Activated T-cell treated with anti-CD3 and anti-CD28 coated beads, Interleukin-2, amount 50 U/mL, for 72 hours (primary cell): ENCODE measurements at places on chromosomes 7 and 10. TPM values are rescaled to one million over a fixed set of nuclear protein-coding genes. Genes with fewer than 3 reads are reported as not detected.

Gene WDFY4
- total RNA-seq = 0.58 TPM

Gene NEBL
- total RNA-seq = 0.09 TPM

Gene MOGAT3
- not detected for total RNA-seq

Gene VWA2
- total RNA-seq = not detected

Gene SFTPD
- total RNA-seq = not detected

Gene NXPH1
- not detected for total RNA-seq

Gene ACSL5
- total RNA-seq = 54.5 TPM

Gene AKR1C4
- total RNA-seq = not detected

Gene PRKG1
- total RNA-seq = not detected

GRCh38 chr10:71815515-71816130 lies 35.4 kb downstream of the PSAP start:
- DNase-seq = no peak

DNA sequence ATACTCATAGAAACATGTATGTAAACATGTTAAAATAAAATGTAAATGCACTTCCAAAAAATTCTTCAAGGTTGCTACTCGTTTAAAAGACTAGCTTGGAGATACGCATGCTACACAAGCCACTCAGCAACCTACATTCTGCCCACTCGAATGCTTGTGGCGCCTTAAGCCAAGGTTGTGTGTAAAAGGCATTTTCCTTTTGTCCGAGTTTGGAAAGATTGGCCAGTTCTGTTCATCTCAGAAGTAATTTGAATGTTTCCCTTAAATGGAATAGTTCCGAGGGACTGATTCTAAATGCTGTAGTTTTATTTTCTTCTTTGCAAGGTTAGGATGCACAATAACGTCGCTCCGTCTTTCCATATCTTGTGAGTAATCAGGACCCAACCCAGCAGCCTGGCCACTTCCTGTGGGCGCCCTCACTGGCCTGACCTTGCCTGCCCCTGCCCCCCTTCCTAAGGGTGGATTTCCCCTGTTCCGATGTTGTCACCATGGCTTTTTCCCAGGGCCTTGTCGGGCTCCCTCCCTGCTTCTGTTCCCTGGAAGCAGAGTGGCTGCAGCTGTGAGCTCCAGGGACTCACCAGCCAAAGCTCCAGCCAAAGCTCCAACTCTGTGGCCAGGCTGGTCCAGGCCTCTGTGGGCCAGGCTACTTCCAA lies 70.6 kb downstream of the PTPRE start:
- DNase-seq = peak; percentile 13

DNA sequence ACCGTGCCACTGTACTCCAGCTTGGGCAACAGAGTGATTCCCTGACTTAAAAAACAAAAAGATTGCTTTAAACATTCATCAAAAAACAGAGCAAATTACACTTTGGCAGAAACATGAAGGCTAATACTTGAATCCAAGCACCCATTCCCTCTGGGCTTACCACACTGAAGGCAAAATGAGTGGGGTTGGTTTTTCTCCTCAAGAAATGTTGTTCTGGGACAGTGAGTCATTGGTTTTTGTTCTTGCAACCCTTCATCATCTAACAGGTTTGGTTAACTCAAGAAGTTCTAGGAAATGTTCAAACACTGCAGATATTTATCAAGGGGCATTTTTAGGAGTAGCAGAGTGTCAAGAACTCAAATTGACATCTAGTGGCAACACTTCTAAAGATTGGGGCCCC lies 60.5 kb downstream of the KIAA1217 start:
- DNase-seq = no peak

DNA sequence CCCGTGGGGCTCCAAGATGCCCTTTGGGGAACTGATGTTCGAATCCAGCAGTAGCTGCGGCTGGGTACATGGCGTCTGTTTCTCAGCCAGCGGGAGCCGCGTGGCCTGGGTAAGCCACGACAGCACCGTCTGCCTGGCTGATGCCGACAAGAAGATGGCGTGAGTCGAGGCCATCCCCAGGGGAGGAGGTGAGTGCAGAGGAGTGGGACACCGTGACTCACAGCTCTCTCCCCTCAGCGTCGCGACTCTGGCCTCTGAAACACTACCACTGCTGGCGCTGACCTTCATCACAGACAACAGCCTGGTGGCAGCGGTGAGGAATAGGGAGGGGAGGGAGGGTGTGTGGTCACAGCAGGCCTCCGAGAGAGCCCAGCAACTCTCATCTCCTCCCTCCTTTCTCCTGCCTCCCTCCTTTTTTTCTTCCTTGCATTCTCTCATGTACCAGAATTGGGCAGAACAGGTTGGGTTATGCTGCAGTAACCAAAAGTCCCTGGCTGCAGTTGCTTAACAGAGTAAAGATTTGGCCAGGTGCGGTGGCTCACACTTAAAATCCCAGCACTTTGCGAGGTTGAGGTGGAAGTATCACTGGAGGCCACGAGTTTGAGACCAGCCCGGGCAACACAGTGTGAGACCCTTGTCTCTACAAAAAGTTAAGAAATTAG lies 16.5 kb downstream of the ARPC1B start:
- DNase-seq = no peak

GRCh38 chr10:114550756-114551635 lies 107.1 kb downstream of the ABLIM1 start:
- no peak for DNase-seq

DNA sequence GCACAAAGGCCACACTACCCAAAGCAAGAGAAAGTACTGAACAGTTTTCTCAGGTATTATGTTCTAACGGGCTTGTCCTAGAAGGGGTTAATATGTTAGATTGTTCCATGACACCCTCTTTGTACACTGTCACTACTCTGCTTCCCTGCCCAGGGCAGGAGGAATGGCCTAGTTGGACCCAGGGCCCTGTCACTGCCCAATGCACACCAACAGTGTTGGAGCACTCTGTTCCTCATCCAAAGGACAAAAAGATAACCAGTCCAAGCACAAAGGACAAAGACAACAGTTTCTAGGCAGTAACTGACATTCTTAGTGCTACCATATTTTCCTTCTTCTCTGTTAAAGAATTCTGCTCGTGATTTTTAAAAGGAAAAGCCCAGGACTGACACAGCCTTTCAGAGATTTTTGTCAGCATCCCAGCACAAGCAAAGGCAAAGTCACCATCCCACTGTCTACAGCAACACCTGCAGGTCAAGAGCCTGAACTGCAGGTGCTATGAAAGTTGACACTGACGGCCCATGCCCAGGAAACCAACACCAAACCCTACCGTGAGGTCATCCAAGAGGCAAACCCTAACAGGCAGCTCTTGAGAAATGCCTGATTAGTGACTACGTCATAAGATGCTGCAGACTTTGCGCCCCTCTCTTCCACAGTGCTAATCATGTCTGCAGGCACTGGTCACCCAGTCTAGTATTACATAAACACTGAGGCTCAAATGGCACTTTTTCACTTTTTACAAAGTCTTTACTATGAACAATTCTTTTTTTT lies 13.2 kb downstream of the NUDCD3 start:
- peak; percentile 55 for DNase-seq

DNA sequence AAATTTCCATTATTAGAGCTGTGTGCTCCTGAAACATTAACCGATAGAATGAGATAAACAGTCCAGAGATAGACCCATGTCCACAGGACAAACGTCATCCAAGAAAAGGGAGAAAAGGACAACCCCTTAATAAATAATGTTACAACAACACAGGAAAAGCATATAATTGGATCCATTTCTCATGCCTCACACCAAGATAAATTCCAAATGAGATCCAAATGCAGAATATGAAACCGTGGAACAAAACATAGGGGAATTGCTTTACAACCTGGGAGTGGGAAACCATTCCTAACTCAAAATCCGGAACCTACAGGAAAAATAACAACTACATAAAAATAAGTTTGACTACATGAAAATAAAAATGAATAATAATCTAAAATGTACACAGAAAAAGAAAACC lies 22.4 kb upstream of the NEBL start:
- DNase-seq = no peak

GRCh38 chr7:101820703-101821102 lies 3.3 kb downstream of the CUX1 start:
- no peak for DNase-seq

GRCh38 chr7:82049442-82049841 lies 279.6 kb upstream of the HGF start:
- DNase-seq = no peak

- DNase-seq = no peak
Measured at GRCh38 chr7:94763268-94763667, 107.3 kb upstream of the SGCE start.

- DNase-seq = no peak
Measured at GRCh38 chr7:100951172-100951571, 1.8 kb downstream of the MUC3A start.

GRCh38 chr7:92244808-92245486 lies 767 bp downstream of the KRIT1 start:
- DNase-seq = no peak

- DNase-seq = peak; percentile 30
Measured at GRCh38 chr7:76281006-76281705, 21.3 kb upstream of the HSPB1 start.

DNA sequence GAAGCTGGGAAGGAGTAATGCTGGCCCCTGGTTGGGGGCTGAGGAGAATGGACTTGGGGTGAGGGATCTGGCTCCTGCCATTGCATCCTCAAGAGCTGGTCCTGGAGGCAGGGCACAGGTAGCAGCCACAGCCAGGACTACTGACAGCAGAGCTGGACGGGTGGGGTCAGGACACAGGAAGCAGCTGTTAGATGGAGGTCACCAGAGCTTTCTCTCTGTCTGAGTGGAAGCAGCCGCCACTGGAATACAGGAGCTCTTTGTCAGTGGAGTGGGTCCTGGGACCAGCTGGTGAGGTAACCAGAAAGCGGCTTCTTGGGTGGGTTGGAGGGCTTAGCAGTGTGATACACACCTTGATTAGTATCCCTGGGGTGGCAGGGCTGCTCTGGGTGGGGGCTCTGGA lies 58.1 kb upstream of the AQP1 start:
- no peak for DNase-seq

- DNase-seq = no peak
Measured at GRCh38 chr7:31382722-31383121, 42.2 kb upstream of the NEUROD6 start.

- no peak for DNase-seq
Measured at GRCh38 chr10:131961777-131962662, 19.7 kb downstream of the BNIP3 start.

DNA sequence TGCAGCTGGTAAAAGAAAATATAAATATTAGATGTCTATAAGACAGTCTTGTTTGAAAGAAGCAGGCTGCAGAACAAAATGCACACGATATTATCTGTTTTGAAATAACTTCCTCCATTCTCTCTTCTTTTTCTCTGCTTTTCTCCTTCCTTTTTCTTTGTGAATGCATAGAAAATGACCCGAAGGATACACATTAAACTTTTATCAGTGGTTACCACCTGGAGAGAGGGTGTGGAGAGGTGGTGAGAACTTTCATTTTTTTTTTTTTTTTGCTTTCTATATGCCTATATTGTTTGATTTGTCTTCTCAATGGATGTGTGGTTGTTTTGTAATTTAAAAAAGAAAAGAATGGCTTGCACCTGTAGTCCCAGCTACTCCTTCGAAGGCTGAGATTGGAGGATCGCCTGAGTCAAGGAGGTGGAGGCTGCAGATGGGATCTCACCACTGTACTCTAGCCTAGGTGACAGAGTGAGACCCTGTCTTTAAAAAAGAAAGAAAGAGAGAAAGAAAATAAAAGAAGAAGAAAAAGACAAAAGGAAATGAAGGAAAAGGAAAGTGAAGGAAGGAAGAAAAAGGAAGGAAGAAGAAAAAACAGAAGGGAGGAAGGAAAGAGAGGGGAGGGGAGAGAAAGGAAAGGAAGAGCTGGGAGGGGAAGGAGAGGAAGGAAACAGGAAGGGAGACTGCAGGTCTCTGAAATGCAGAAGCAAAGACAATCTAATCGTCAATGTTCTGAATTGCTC lies 64.4 kb downstream of the SAMD9 start:
- no peak for DNase-seq

DNA sequence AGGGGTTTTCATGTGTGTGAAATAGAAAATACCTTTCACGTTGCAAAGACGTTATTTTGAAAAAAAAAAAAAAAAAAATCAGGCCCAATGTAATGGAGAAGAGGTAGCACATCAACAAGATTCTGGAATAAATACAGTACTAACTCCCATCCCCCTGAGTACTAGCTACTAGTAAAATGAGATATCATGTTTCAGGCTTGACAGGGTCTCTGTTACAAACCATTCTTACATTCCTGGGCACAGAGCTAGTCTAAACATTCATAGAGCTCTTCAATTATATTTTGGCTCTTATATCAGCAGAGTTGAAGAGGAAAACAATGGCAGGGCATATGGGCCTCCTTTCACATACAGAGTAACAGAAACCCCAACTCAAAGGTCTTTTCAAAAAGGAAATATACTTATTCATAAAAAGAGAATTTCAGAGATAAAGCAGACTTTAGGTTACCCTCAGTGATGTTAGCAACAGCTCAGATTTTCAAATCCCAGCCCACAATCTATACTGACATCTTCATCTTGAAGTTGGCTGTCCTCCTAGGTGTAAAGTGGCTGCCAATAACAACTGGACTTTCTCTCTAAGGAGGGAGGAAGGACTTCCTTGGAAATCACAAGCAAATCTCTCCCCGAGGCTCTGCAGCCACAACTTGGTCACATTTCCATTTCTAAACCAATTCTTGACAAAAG lies 18.6 kb downstream of the C7orf33 start:
- no peak for DNase-seq

DNA sequence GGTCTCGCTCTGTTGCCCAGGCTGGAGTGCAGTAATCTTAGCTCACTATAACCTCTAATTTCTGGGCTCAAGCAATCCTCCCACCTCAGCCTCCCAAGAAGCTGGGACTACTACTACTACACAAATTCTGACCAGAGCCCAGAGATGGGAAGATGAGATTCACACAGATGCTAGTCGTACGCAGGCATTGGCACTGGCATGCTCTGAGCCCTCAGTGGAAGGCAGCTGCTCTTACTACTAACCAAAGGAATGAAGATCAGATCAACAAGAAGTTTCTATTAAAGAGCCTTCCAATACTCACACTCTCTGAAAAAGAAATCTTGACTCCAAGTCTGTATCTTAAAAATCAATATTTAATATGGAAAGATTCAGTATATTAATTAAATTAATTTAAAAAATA lies 10.7 kb downstream of the GDF2 start:
- no peak for DNase-seq
